ENCODE measurements at places on chromosomes 7 and 10.

GRCh38 chr10:33893506-33893905 lies 559.0 kb upstream of the NRP1 start:
- no peak for DNase-seq

GRCh38 chr7:114047889-114048288 lies 129.1 kb upstream of the PPP1R3A start:
- DNase-seq = no peak

- DNase-seq = no peak
These were observed 21.8 kb upstream of the LRRC4 start for GRCh38 chr7:128053023-128053422.

DNA sequence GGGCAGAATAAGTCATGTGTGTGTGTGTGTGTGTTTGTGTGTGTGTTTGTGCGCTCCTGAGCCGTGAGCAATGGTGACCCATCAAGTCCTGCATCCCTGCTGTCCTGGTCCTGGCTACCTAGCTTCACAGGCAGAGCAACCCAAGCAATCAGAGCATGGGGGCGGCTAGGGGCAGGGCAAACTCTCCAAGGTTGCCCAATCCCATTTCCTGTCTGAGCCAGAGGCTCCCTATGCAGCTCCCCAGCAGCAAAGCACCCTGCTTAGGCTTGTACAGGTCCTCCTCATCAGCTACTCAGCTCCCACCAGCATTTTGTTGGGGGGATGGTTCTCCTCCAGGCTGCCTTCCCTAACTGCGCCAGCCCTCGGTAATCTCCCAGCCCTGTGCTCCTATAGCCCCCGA lies 31.1 kb upstream of the CRHR2 start:
- DNase-seq = no peak

DNA sequence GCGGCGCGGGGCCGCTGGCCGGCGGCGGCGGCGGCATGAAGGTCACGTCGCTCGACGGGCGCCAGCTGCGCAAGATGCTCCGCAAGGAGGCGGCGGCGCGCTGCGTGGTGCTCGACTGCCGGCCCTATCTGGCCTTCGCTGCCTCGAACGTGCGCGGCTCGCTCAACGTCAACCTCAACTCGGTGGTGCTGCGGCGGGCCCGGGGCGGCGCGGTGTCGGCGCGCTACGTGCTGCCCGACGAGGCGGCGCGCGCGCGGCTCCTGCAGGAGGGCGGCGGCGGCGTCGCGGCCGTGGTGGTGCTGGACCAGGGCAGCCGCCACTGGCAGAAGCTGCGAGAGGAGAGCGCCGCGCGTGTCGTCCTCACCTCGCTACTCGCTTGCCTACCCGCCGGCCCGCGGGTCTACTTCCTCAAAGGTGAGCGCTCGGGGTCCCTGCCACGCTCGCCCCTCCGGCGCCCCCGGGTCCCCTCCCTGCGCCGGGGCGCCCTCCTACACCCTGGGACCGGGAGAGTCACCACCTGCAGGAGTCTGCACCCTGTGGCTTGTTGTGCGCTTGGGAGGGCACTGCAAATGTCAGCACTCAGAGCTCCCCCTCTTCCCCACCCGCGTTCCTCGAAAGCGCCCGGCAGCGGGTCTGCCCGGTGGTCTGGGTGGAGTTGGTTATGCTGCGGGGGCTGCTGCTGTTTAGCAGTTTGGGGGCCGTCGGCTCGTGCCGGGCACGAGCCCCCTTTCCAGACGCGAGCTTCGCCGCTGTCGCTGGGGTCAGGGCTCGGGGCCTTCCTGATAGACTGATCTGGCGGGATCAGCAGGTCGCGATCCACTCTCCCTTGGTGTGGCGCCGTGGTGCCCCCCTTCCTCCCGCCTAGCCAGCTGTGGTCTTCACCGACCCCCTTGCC lies 627 bp downstream of the DUSP5 start:
- no peak for DNase-seq

DNA sequence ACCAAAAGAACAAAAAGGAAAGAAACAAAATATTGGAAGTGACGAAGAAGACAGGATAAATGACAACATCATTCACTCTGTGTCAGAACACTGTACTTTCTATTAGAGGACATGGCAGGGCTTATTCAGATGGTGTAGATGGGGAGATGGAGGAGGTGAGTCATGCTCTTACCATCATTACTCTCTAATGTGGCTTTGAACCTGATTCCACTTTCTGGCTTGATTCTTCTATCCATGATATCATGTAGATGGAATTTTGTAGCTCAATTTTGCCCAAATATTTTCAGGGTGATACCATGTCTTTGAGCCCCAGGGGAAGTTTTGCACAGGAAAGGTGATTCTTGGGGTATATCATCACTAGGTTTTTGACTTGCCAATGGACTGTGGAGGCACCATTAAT lies 91.7 kb downstream of the CFAP58 start:
- DNase-seq = no peak

DNA sequence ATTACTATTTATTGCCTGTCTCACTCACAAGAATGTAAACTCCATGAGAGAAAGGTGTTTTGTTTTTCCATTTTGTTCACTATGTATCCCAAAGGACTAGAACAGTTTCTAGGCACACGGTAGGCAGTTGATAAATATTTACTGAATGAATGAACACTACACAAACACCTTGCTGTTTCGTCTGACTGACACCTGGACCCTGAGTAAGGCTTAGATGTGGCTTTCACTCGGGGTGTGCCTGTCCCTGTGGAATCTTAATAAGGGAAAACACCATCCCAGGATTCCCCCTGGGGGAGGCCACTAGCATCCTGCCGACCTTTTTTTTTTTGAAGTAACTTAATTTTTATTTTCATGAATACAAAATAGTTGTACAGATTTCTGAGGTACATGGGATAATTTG lies 66.6 kb upstream of the STEAP1B start:
- DNase-seq = no peak

- no peak for DNase-seq
These were observed 355.3 kb downstream of the PAXIP1 start for GRCh38 chr7:154647625-154648024.

- DNase-seq = no peak
These were observed 46.8 kb downstream of the IPMK start for GRCh38 chr10:58220769-58221451.

DNA sequence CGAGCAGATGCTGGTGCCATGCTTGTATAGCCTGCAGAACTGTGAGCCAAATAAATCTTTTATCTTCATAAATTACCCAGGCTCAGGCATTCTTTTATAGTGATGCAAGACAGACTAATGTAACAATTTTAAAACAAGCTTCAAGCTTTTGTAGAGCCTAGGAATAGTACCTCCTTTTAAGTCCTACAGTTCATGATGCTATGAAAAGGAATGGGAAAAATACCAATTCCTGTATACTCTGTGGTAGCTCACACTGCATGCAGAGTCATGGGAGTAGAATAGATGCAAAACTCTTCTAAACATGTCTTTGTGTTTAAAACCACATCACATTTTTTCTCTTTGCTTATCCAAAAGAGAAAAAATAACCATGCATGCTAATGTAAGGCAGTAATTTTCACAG lies 66.6 kb upstream of the WNT16 start:
- no peak for DNase-seq
